Femur (tissue), 1 donor: ENCODE measurements at places on chromosomes 6 and 20.
A peak's percentile ranks its signal among the peaks of the same experiment; 100 is the strongest.

DNA sequence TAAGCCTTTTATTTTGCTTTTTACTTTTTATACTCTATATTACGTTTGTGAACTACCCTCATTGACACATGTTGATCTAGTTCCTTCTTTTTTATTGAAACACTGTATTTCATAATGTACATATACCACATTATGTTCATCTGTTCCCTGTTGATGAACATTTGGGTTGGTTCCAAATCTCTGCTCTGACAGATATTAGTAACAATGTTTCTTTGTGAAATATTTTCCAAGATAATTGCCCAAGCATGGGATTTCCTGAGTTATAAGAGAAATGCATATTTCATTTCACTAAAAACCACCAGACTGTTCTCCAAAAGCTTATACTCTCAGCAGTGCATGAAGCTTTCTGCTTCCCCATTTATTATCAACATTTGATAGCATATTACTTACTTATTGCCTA lies 44.2 kb upstream of the TNFRSF21 start:
- DNase-seq: no peak

- DNase-seq: no peak
These were observed 122.4 kb upstream of the CENPW start for GRCh38 chr6:126217497-126217896.

- no peak for DNase-seq
These were observed 78.9 kb upstream of the ISM1 start for GRCh38 chr20:13142143-13142542.

- peak; percentile 44 for DNase-seq
These were observed 218.2 kb downstream of the OR2B2 start for GRCh38 chr6:27693766-27694546.

DNA sequence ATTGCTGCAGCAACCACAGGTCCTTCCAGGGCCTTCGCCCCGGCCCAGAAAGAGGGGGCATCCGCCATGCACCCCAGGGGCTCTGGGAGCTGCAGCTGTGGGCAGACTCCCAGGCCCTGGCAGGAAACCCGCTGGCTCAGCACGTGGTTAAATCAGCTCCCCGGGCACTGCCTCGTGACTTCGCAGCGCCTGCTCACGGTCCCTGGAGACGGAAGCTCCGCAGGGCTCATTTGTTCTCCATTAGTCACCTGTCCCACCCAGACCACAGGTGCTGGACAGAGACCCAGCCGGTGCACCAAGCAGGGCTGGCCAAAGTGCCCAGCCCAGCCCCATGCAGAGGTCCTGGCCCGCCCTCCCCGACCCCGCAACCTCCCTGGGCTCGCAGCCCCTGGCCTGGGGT lies 14.7 kb downstream of the KCNQ2 start:
- DNase-seq: no peak

DNA sequence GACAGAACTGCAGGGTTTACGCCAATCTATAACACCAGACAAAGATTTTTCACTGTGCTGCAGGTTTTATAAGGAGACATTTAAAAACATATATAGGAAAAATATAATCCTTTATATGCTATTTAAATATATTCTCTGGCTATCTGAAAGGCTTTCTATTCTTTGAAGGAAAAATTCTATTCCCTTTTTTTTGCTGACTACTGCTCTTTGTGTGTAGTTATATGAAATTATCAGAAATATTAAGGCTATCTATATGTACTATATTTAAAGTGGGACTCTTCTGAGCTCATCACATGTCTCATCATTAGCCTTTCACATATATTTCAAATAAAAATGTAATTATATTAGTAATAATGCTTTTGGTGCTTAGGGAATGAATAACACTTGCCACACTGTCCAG lies 930.7 kb downstream of the EYS start:
- no peak for DNase-seq

DNA sequence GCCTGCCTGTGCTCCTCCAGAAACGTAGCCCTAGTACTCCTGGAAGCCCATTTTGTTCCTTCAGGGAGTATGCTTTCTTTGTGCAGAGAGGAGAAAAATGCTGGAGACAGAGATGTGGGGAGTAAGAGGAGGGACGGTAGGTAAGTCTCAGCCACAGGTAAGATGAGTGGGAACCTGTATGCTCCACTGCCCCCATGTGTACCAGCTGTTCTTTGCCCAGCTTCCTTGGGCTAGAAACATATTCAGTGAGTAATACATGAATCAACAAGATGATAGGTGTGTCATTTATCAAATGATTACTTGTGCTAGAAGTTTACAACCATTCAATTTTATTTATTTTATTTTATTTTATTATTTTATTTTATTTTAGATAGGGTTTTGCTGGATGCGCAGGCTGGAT lies 13.6 kb upstream of the CEP85L start:
- DNase-seq: no peak

DNA sequence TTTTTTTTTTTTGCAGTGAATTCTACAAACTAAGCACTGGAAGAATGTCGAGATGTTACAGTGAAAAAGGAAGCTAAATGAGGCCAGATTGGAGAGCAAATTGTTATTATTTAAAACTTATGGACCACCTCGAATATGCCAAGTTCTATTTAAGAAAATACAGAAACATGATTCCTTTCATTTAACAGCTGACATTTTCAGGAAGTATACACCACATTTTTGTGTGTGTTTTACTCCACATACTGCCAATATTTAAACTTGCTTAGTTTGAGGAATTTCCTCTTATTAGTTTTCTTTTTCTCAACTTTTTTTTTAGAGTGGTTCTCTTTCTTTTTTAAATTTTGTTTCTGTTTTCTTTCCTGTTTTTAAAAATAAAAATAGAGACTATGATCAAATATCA lies 37.0 kb upstream of the GCLC start:
- DNase-seq: no peak

- no peak for DNase-seq
These were observed 124.7 kb upstream of the SPACA1 start for GRCh38 chr6:87922947-87923330.

DNA sequence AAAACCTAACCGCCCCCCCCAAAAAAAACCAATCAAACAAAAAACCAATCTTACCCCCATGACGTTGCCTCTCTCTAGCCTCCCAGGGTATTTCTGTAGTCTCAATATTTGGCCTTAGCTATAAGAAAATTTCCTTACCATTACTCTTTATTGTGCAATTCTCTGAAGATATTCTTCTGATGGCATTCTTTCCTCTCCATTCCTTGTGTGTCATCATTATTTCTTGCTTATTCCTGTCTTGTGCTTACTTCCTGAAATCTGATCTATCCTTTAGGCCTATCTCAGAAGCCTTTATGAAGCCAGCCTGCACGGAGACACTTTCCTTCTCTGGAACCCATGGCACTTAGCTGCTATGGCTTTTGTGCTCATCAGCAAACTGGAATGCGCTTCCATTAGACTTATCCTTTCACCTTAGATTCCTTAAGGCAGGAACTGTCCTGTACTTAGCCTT lies 65.9 kb upstream of the DDR1 start:
- DNase-seq: no peak

GRCh38 chr20:54848984-54849538 lies 373.7 kb downstream of the DOK5 start:
- DNase-seq: no peak

DNA sequence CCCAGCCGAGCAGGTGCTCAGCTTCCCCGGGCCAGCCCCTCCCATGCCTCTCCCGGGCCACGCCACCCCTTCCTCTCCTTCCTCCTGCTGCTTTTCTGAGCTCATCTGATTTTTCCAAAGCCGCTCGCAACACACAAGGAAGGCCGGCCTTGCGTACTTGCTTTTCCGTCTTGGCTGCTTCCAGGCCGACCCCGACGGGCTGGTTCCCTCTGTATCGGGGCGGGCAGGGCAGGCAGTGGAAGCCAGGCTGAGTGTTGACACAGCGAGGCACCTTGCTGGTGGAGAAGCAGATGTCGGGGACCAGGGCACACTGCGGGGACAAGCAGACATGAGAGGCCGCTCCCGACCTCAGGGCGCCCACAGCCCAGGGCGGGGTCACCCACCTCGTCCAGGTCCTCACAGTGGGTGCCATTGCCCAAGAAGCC lies 21.1 kb downstream of the THBS2 start:
- peak; percentile 20 for DNase-seq

GRCh38 chr6:165637586-165637985 lies 25.5 kb downstream of the PDE10A start:
- no peak for DNase-seq

GRCh38 chr6:81938014-81938856 lies 185.8 kb upstream of the TENT5A start:
- DNase-seq: no peak

GRCh38 chr6:111978532-111979149 lies 75.3 kb upstream of the CCN6 start:
- DNase-seq: no peak

DNA sequence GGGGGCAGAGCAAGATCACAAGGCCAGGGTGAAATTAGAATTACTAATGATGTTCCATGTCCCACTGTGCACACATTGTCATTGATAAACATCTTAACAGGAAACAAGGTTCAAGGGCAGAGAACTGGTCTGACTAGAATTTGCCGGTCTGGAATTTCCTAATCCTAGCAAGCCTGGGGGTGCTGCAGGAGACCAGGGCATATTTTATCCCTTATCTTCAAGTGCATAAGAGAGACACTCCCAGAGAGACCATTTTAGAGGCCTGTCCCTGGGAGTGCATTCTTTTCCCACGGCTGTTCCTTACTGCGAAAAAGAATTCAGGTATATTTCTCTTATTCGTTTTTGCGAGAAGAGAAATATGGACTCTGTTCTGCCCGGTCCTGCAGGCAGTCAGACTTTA lies 41.5 kb downstream of the CD83 start:
- no peak for DNase-seq

GRCh38 chr6:40887792-40888340 lies 151.2 kb downstream of the UNC5CL start:
- DNase-seq: no peak

GRCh38 chr6:131199568-131200272 lies 64.5 kb downstream of the AKAP7 start:
- DNase-seq: peak; percentile 47

- DNase-seq: no peak
These were observed 430.7 kb upstream of the PTCHD4 start for GRCh38 chr6:48541649-48542048.

- no peak for DNase-seq
These were observed 41.0 kb downstream of the ERMARD start for GRCh38 chr6:169792306-169793015.

DNA sequence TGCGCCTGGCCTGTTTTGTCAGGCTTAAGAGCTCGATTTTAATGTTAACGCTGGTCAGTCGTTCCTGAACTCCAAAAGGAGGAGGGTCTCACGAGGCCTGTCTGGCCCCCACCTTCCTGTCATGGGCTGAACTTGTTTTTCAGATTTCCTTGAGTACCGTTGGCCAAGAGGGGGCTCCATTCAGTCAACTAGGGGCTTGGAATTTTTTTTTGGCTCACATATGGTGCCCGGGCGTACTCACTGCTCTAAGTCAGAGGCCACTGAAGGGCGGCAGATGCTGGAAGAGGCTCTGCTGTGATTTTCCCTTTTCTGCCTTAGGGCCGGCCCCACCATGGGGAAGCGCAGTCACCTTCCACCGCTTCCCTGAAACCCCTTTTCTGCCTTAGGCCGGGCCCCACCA lies 6.9 kb upstream of the BIRC7 start:
- DNase-seq: no peak

GRCh38 chr6:16434885-16435284 lies 196.5 kb downstream of the GMPR start:
- no peak for DNase-seq

DNA sequence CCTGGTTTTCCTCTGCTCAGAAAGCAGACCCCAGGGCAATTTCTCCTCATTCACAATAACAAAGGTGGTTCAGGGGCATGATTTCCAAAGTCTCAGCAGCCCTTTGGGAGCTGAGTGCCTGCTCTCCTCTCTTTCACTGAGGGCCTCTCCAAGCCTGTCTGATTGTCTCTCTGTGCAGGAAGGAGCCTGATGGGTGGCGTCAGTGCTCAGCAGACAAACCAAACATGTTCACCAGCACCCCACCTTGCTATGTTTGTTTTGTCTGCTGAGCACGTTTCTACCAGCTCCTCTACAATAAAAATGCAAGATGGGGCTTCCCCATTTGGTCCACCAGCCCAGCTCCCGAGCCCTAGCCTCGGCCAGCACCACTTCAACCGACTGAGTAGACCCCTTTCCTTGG lies 25.4 kb upstream of the TCP11 start:
- no peak for DNase-seq

DNA sequence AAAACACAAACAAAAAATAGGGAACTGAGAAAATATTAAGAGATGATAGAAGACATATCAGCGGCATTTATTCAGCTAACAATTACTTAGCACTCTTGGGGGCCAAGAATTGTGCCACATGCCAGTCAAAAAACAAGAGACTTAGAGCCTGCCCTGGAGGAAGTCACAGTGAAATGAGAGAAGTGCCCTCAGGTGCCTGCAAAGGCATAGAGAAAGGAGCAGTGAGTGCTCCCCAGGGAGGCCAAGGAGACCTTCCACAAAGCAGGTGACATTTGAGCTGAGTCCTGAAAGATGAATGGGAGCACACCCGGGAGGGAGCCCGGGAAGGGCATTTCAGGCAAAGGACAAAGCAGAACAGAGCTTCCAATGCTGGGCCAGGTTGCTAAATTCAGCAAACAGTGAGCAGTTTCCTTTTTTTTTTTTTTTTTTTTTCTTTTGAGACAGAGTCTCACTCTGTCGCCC lies 184.7 kb upstream of the JARID2 start:
- no peak for DNase-seq

DNA sequence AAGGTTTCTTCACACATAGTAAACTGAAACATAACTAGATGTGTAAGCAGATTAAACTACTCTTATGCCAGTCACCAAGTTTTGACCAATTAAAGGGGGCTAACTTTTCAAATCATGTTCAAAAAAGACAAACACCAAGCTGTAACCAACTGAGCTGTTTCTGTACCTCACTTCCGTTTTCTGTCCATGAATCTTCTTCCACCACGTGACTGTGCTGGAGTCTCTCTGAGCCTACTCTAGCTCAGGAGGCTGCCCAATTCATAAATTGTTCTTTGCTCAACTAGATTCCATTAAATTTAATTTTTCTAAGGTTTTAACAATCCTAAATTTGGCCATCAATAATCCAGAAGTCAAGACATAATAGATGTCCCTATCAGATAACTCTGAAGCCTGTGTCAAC lies 229.4 kb downstream of the FNDC1 start:
- DNase-seq: no peak
